Left lobe of liver (tissue), 2 donors: ENCODE measurements at places on chromosomes 12 and 14. TPM values are rescaled to one million over a fixed set of nuclear protein-coding genes. Genes with fewer than 3 reads are reported as not detected.

DNA sequence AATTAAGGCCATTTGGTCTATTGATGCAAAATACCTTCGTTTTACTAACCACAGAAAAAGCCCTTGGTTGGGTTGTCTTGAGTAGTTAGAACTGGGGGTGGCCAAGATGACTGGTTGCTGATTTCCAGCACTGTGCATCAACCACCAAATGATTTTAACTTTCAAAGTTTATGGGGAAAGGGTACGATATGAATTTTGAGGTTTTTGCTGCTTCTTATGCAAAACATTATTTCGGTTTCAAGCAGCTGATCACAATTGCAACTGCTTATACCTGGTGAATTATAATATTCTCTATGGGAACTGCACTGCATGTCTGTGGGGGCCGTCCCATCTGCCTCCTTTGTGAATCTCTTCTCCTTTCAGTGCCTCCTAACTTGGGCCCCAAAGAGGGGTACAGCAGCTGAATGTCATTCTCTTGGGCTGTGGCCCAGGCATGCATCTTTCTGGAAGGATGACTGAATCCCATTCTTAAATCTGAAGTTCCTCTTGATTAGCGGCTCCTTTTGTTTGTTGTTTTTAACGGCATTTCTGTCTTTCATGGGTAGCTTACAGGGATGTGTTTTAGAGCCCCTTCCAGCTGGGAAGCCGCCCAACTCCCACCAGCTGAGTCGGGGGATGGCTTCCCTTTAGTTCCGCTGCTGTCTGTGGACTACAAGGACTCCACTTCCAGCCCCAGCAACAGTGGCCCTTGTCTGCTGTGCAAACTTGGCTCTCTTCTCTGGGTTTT is 479.8 kb downstream of the ZFP36L1 start:
- DNase-seq: no peak

- no peak for DNase-seq
Measured at GRCh38 chr12:92233346-92234015, 87.8 kb upstream of the BTG1 start.

HVCN1 gene
- 1.5 TPM for total RNA-seq

GALNT16 gene
- 1.1 TPM for total RNA-seq

DNA sequence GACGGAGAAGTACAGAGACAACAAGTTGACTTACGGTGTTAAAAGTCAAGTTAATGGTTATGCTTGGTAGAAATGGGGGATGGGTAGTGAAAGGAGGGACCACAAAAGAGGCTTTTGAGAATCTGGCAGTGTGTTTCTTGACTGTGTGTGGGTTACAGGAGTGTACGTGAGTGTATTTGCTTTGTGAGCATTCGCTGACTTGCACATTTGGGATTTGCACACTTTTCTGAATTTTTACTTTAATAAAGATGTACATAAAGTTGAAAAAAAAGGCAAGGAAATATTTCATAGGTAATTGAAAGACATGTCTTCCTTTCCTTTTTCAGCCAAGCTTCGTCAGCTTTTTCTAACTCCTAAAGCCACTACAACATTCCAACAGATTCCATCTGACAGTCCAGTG is 28.6 kb upstream of the CCDC91 start:
- no peak for DNase-seq

DNA sequence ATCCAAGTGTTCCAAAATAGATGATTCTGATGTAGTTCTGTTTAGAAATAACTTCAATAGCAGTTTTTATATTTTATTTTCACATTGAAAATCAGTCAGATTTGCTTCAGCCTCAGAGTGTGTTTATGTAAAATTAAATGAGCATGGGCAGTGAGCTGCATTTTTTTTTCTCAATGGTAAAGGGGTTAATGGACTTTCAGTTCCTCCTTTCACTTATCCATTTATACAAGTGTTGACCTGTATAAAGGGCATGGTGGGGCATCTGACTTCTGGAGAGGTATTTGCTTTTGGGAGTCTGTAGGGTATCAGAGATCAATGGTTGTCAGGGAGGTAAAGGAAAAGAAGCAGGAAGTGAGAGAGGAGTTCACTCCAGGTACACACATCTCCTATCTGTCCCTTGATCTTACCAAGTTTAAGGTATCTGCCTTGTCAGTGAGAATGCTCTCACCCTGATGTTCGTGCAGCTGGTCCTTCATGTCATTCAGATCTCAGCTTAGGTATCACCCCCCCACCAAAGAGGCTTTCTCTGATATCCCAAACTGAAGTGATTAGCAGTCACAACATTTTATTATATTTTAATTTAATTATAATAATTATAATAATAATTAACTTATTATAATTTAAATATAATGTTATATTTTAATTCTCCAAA is 181.6 kb upstream of the LMNTD1 start:
- no peak for DNase-seq

- no peak for DNase-seq
Measured at GRCh38 chr12:79451978-79452377, 238.8 kb downstream of the PAWR start.

DNA sequence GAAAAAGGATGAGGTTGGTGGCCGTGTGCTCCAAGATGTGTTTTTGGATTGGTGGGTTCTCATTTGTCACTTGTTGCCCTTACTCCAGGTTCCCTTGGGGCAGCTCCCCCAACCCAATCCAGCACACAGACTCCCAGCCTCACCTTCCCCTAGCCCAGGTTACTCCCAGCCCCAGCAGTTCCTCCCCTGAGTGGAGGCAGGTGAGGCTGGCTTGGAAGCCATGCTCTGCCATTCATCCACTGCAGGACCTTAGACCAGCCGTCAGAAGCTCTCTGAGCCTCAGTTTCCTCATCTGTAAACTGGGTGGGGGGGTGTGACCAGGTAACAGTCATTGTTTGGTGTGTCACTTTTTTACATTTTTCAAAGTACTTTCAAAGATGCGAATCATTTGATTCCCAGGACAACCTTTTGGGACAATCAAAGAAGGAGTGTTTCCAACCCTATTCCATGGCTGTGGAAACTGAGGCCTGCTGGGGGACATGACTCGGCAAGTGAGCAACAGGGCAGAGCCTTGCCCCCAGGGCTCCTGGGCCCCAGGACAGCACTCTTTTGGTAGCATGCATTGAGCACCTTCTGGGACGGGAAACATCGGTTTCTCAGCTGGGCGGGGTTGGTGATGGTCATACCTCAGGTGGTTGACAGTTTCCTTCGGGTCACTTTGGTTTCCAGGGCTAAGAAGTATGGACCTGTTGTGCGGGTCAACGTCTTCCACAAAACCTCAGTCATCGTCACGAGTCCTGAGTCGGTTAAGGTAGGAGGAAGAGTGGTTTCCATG is 7.2 kb downstream of the CYP46A1 start:
- no peak for DNase-seq

SDSL gene
- total RNA-seq: 93.0 TPM

DNA sequence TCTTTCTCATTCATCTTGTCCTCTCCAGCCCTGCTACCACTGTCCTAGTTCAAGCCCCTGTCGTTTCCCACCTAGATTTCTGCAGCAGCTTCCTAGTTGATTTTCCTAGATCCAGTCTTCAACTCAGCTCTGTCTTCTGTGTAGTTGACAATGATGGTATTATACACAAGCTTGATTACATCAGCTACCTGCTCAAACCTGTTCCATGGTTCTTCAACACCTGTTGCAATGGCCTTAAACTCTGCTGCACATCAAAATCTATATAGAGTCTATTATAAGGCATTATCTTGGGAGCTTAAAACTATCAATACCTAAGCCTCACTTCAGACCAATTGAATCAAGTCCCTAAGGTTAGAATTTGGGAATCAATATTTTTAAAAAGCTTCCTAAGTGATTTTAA is 71.7 kb upstream of the PELI2 start:
- DNase-seq: no peak

DNA sequence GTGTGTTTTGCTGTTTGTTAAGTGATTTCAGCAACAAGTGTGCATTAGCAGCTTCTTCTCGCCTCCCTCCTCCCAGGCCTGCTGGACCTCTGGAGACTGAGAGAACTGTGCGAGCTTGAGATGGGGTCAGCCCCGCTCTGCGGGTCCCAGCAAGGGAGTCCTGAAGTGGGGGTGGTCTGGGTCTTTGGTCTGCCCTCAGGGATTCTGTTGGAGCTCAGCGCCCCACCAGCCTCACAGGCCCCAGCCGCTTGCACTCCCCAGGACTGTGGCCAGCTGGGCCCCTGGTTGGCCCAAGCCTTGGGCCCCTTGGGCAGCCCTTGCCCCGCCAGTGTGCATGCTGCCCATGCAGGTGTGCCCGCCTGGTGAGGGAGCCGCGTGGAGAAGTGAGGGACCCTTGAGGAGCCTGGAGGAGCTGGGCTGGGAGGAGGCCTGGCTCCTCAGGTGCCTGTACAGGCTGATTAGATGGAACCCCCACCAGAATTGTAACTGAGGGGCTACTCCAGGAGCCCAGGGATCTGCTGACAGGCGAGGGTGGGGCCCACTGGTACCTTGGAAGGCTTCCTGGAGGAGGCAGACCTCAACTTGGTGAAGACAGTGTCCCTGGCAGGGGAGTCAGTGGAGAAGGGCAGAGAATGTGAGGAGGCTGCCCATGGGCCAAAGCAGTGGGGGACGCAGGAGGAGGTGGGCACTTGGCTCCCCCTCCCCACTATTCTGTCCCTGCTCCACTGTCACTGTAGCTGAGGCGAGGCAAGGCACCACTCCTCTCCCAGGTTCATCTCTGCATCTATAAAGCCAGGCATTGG is 56.7 kb downstream of the BEGAIN start:
- no peak for DNase-seq
